ENCODE measurements at places on chromosomes 2 and 18.
A peak's percentile ranks its signal among the peaks of the same experiment; 100 is the strongest.

DNA sequence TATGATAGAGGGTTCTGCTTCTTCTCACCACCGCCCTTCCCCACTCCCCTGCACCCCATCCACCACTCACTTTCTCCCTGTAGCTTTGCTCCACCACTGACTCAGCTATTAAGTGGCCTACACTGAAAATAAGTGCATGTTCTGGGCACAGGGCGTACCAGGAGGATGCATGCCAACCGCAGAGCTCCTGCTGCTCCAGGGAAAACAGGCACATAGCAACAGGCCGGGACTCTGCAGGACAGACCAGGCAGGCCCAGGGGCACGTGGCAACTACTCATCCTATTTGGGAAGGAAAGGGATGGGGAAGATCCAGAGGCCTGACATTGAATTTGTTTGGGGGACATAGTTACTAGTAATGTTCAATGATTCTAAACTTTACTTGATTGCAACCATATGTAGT lies 28.4 kb downstream of the ARL4C start:
- no peak for DNase-seq

- DNase-seq, result peak; percentile 1
These were observed 343.6 kb upstream of the SYT4 start for GRCh38 chr18:43620936-43621335.

- no peak for DNase-seq
These were observed 126.7 kb downstream of the STK39 start for GRCh38 chr2:168120730-168121129.

DNA sequence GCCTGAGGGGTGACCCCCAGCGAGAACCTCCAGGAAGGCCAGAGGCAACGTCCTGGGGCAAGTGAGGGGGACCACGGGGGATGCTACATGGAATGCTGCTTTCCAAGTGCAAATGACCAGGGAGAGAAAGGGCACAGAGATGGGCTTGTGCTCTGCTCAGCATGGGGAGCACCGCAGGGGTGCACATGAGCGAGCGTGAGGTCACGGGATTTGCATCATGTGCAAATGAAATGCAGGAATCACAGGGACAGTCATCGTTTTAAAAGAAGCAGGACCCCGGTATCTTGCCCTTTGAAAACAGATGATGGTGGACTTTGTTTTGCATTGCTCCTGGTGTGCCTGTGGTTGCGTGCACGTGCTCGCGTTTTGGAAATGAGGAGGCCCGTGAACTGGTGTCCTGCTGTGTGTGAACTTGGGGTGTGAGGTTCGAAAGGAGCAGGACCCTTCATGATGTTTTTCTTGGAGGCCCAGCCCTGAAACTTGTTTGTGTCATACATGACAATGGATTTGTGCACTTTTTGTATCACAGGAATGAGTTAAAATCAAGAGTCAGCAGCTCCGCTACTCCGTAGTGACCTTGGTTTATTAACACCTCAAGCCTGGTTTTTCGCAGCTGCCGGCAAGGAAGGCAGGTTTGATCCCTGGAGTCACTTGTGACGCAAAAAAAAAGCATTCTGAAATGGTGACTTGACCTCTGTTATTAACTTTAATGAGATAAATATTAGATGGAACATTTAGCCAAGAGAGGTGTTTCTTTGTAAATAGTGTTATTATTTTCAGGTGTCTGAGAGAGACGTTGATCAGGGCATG lies 234.5 kb downstream of the LDLRAD4 start:
- DNase-seq, result no peak

DNA sequence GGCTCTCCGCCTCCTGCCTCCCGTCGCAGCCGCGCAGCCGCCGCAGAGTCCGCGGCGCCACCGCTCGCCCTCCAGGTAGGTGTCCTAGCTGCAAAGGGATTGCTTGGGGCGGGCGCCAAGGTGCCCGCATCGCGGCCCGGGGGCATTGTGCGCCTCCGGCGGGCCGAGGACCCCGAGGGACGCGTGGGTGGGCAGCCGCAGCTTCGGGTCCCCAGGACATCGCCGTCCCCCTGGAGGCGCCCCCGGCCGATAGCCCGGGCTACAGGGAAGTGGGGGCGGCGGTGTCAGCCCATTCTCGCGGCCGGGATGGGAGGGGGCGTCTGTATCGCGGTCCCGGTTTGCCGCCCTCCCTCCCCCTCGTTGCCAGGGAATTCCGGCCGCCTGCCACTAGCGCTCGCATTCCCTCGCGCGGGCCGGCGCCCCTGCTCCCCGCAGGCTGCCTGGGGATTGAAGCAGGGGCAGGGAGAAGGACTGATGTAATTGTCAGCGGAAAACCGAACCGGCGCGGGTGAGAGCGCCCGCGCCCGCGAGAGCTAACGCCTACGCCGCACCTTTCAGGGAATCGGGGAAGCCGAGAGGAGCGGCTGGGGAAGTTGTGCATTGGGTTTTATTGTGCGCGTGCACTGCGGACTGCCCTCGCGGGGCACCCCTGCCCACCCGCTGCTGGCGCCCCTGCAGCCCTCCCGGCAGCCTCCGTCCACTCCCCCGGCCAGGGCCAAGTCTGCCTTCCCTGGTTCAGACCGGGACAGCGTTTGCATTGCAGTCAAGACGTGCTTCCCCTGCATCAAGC lies 483 bp downstream of the OSBPL6 start:
- no peak for DNase-seq

DNA sequence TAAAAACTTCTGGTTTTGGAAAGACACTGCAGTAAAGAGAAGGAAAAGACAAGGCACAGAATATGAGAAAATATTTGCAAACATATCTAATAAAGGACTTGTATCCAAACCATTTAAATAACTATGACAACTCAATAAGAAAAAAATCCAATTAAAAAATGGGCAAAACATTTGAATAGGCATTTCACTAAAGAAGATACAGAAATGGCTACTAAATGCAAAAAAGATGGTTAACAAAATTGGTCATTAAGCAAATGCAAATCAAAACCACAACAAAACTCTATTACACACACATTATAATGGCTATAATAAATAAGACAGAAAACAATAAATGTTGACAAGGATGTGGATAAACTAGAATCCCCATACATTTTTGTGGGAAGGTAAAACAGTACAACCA lies 14.5 kb downstream of the MYOM1 start:
- no peak for DNase-seq

- DNase-seq, result no peak
These were observed 104.8 kb downstream of the MTCL1 start for GRCh38 chr18:8810157-8810556.

GRCh38 chr2:30223413-30223874 lies 7.9 kb upstream of the LBH start:
- peak; percentile 69 for DNase-seq

DNA sequence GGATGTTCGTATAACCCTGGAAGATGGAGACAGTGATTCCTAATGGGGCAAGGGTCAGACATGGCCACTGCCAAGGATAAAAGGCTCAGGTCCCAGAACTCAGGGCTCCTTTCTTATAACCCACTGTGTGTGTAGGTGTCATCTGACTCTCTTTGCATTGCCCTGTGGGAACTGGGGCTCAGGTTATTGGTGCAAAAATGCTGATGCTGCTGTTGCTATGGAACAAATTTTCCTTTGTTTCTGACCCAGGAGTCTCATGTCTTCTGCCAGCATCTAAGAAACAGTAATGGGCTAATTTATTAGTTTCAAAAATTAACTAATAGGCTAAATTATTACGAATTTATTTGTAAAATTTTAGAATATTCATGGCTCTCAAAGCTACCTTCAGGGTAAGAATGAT lies 24.3 kb upstream of the LDLRAD4 start:
- DNase-seq, result no peak

DNA sequence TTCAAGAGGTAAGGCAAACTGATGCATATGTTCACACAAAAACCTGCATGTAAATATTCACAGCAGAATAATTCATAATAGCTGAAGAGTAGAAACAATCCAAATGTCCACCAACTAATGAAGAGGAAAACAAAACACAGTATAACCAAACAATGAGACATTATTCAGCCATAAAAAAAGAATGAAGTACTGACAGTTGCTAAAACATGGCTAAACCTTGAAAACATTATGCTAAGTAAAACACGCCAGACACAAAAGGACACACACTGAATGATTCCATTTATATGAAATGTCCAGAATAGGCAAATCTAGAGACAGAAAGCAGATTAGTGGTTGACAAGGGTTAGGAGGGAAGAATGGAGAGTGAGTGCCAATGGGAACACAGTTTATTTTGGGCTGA lies 86.9 kb downstream of the SESTD1 start:
- DNase-seq, result no peak

- DNase-seq, result no peak
These were observed 460 bp upstream of the ZBTB7C start for GRCh38 chr18:48409591-48410094.

DNA sequence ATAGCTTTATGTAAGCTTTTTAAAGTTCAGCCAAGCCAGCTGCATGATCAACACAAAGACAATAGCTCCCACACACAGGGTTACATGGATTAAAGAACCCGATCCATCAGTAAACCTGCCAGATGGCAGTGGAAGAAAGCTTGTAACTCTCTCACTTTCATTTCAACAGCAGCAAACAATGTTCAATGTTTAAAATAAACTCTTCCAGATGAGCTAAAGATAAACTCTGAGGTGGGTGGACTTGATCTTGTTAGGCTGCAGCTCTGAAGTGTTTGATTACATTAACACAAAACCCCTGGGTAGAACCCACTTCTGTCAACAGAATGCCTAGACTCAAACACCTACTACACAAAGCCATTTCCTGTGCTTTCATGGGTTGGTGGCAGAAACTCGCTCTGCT lies 13.9 kb downstream of the RDH14 start:
- no peak for DNase-seq

- no peak for DNase-seq
These were observed 674.7 kb downstream of the PLCL1 start for GRCh38 chr2:198479065-198479464.

DNA sequence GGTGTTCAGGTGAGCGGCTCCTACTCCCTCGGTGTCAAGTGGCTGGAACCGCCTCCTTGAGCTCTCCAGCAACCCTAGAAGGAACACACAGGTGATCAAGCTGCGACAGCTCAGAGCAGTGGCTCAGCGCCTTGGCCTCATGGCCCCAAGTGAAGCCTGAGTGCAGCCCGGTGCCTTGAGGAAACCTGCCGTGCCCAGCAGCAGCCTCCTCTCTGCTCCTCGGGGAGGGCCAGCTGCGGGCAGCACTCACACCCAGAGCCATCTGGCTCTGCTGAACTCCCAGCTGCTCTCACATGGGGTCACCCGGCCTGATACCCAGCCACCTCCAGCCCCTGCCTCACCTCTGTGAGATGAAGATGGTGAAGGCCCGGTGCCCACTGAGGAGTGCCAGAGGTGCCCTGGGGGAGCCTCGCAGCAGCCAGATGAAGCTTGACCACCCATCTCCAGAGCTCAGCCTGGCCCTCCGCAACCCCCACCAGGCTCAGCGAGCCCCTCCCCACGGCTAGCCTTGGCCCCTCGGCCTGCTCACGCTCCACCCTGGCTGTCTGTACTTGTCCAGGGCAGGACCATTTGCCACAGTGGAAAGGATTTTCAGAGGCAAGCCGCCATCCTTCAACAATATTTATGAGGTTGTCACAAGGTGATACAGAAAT lies 70.6 kb upstream of the RAB6C start:
- no peak for DNase-seq

DNA sequence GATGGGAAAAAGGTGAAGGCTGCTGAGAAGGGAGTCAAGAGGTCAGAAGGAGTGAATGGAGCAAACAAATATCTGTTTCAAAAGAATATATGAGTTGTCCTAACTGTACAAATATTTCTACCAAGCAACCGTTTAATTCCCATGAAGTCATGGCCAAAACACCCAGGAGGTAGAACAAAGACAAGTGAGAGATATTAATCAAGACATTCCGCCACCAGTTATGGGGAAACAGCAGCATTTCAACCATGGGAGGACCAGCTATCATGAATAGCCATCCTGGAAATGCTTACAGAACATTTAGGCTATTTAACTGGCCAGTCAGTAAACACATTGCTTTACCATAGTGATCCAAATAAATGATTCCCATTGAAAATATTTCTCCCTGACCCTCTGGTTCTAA lies 396.3 kb downstream of the IRS1 start:
- DNase-seq, result no peak

GRCh38 chr2:33153008-33153407 lies 206.3 kb downstream of the LTBP1 start:
- peak; percentile 12 for DNase-seq

GRCh38 chr2:58540681-58541080 lies 299.6 kb upstream of the FANCL start:
- DNase-seq, result no peak

DNA sequence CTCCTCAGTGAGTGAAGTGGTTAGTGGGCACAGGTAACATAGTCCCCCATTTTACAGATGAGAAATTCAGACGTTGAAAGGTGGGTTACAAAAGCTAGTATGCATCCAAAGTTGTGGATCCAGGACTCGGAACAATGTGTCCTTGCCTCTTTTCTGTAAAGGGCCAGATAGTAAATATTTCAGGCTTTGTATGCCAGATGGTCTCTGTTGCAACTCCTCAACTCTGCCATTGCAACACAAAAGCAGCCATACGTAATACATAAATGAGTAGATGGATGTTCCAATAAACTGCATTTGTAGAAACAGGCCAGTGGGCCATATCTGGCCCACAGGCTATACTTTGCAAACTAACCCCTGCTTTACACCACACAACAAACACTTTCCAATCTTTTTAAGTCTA lies 166.6 kb upstream of the PKDCC start:
- peak; percentile 47 for DNase-seq

DNA sequence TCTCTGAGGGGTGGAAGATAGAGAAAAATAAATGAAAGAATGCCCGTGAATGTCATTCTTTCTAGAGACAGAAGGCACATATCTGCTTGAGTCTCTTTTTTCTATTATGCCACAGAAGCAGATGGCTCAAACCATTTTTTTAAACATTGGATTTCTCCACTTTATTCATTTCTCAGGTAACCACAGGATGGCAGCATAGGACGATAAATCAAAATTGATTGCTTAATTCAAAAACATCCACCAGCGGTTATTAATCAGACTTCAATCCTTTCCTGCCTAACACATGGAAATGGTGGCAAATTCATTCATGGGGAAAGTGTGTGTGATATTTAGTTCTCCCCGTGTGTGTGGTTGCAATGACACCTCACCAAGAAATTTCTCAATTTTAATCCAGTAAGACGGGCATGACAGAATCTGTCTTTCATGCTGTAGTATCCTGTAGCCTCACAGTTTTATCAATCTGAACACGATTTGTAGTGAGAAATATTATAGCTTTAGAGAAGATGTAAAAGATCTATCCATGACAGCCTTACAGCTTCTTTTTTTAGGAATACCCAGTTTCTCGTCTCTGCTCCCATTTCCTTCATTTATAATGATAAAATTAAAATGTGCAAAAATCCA lies 72.2 kb downstream of the DSC3 start:
- peak; percentile 7 for DNase-seq

DNA sequence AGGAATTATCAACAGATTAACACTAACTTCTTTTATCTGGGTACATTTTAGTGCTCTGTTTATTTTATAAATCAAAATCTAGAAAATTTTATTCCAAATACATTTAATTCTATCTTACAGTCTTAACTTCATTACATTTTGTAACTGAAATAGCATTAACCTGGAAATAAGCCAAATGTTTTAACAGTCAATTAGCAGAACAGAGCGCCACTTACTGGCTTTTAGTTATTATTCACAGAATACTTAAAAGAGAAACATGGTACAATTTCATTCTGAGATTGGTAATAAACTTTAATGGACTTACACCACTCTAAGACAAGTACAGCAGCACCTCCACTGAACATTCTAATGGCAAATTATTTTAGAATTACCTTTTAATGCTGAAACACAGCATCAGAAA lies 38.6 kb downstream of the SS18 start:
- DNase-seq, result no peak
